Muscle of arm (tissue), 14 donors: ENCODE measurements at places on chromosomes 16 and 17. TPM values are rescaled to one million over a fixed set of nuclear protein-coding genes. Genes with fewer than 3 reads are reported as not detected.

Gene KRT31
- polyA plus RNA-seq = 4.6 TPM

Gene TMEM235
- polyA plus RNA-seq = not detected

Gene CEMP1
- not detected for polyA plus RNA-seq

Gene TMC6
- 15.8 TPM for polyA plus RNA-seq

Gene NUDT7
- polyA plus RNA-seq = 4.9 TPM
